ENCODE measurements at places on chromosomes 2 and 18. TPM values are rescaled to one million over a fixed set of nuclear protein-coding genes. Genes with fewer than 3 reads are reported as not detected.

- no peak overlapping the region for H3K27ac ChIP-seq
- no peaks in the 10 kb centered on the region for H3K4me1 ChIP-seq
- H3K27me3 ChIP-seq = peaks cover 3% of the 10 kb centered on the region
- no peak overlapping the region for H3K4me3 ChIP-seq
- DNase-seq = no peak
- H3K36me3 ChIP-seq = no peaks in the 10 kb centered on the region
Observed at GRCh38 chr2:794554-795241, 117.5 kb upstream of the TMEM18 start.

- H3K4me1 ChIP-seq = peaks cover 19% of the 10 kb centered on the region
- no peak for DNase-seq
- no peaks in the 10 kb centered on the region for H3K36me3 ChIP-seq
- H3K27ac ChIP-seq = no peak overlapping the region
Observed at GRCh38 chr18:39435996-39436395, 1870.4 kb upstream of the CELF4 start.

GRCh38 chr2:120935339-120936313 lies 200.0 kb downstream of the GLI2 start:
- H3K27me3 ChIP-seq = peaks cover 9% of the 10 kb centered on the region
- peak; percentile 91 for DNase-seq
- H3K4me1 ChIP-seq = no peaks in the 10 kb centered on the region
- peak overlapping the region; percentile 80 for H3K4me3 ChIP-seq
- peak overlapping the region; percentile 94 for H3K27ac ChIP-seq

DNA sequence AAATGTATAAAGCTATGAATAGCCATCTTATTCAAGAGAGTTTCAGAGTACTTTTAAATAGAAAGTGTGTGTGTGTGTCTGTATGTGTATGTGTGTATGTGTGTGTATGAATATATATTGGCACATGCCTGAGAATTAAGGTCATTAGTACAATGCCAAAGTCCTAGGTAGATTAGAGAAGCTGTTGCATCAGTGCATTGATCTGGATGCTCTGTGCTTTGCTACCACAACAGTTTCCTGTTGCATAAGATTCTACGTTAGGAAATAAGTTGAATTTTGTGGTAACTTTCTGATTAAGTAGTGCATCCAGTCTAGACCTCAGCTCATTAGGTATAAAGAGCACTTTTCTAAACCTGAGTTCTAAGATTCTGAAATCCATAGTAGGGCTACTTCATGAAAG lies 1102.8 kb upstream of the KLHL29 start:
- DNase-seq = no peak
- H3K4me3 ChIP-seq = no peak overlapping the region
- H3K36me3 ChIP-seq = no peaks in the 10 kb centered on the region
- H3K27me3 ChIP-seq = peaks cover 1% of the 10 kb centered on the region

DNA sequence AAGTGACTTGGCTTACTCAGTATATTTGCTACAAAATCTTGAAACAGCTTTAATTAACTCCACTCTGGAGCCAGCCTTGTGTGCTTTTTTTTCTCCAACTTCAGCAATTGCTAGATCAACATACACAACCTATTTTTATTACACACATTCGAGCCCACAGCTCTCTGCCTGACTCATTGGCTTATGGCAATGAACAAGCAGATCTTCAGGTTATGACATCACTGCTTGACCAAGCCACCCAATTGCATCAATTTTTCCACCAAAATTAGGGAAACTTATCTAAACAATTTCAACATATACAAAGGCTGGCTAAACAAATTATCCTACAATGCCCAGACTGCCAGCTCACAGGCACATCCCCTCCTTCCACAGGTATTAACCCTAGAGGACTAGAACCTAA lies 39.6 kb upstream of the PDK1 start:
- H3K4me1 ChIP-seq = peaks cover 13% of the 10 kb centered on the region
- peaks cover 26% of the 10 kb centered on the region for H3K36me3 ChIP-seq
- peak overlapping the region; percentile 32 for H3K27ac ChIP-seq
- DNase-seq = peak; percentile 77
- H3K4me3 ChIP-seq = no peak overlapping the region

DNA sequence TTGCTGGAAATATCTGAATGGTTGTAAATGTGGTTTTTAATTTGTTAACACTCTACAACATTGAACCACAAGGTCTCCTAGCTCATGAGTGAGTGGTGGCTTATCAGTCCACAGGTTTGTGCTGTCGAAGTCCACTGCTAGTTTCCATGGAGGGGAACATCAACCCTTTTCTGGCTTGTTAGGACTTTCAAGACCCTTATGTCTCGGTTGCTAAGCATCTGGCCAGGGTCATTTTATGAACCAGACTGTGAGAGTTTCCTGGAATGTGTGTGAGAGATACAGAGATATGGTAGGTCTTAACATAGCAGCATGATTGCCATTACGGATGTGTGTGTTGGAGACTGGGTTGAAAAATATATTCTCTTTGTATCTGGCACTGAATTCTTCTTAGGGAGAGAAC lies 36.9 kb downstream of the KCNE4 start:
- H3K4me1 ChIP-seq = peaks cover 34% of the 10 kb centered on the region
- DNase-seq = no peak
- no peak overlapping the region for H3K4me3 ChIP-seq
- H3K27me3 ChIP-seq = no peaks in the 10 kb centered on the region
- no peak overlapping the region for H3K27ac ChIP-seq

GRCh38 chr2:109178968-109179367 lies 50.0 kb downstream of the SH3RF3 start:
- no peak overlapping the region for H3K27ac ChIP-seq
- DNase-seq = no peak
- no peak overlapping the region for H3K4me3 ChIP-seq
- peaks cover 21% of the 10 kb centered on the region for H3K27me3 ChIP-seq
- H3K36me3 ChIP-seq = peaks cover 27% of the 10 kb centered on the region
- H3K4me1 ChIP-seq = peaks cover 22% of the 10 kb centered on the region

DNA sequence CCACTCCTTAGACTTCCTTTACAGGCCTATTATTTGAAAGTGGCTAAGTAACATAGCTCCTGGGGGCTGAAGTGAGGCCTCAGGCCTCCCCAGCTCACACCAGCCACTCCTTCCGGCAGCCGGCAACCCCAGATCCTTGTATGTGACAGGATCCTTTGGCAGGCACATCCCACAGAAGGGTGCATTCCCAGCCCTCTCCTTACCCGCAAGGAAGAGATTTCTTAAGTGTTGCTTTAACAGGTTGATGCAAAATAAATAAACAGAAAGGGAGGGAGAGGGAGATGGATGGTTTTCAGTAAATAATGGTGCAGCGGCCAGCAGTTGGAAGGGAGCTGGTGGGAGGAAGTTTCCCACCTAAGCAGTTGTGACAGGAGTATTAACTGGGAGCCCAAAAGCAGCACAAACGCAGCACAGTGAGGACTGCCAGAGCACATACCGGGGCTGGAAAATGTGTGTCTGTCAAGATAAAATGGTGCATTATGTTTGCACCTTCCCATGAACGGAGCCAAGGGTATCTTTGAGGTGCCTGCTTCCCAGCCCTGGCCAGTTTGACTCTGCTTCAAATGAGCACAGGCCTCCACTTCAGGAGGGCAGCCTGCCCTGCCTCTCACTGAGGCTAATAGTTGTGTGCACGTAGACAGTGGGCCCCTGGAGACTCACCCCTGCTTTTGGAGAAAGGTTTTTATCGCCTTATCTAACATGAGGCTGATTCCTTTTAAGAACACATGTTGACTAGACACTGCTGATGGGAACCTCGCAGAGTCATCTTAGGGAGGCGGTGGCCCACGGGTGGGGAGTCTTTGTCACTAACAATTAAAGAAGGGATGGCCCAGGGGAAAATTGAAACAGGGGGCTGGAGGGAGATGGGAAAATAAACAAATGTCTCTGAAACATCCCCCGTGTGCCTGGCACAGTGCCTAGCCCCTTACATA lies 32.8 kb downstream of the NRP2 start:
- no peaks in the 10 kb centered on the region for H3K27me3 ChIP-seq
- H3K4me1 ChIP-seq = peaks cover 33% of the 10 kb centered on the region
- no peak overlapping the region for H3K4me3 ChIP-seq
- DNase-seq = no peak

GRCh38 chr2:200600549-200601225 lies 14.9 kb downstream of the AOX1 start:
- no peaks in the 10 kb centered on the region for H3K27me3 ChIP-seq
- peaks cover 19% of the 10 kb centered on the region for H3K36me3 ChIP-seq
- H3K4me1 ChIP-seq = peaks cover 56% of the 10 kb centered on the region
- H3K27ac ChIP-seq = peak overlapping the region; percentile 85

- H3K36me3 ChIP-seq = peaks cover 6% of the 10 kb centered on the region
- H3K27me3 ChIP-seq = no peaks in the 10 kb centered on the region
- no peak for DNase-seq
- peaks cover 52% of the 10 kb centered on the region for H3K4me1 ChIP-seq
- H3K4me3 ChIP-seq = no peak overlapping the region
Observed at GRCh38 chr2:234669621-234670020, 172.7 kb upstream of the ARL4C start.

The NOL4 gene
- total RNA-seq = not detected

The CYRIA gene
- not detected for total RNA-seq

The CROCC2 gene
- not detected for total RNA-seq

Data from HFFc6 (cell line).